ENCODE measurements at places on chromosomes 16 and 17. TPM values are rescaled to one million over a fixed set of nuclear protein-coding genes. Genes with fewer than 3 reads are reported as not detected.

ADAMTS18 gene
- 0.03 TPM for total RNA-seq

PLA2G10 gene
- not detected for total RNA-seq

HIC1 gene
- 0.53 TPM for total RNA-seq

DNA sequence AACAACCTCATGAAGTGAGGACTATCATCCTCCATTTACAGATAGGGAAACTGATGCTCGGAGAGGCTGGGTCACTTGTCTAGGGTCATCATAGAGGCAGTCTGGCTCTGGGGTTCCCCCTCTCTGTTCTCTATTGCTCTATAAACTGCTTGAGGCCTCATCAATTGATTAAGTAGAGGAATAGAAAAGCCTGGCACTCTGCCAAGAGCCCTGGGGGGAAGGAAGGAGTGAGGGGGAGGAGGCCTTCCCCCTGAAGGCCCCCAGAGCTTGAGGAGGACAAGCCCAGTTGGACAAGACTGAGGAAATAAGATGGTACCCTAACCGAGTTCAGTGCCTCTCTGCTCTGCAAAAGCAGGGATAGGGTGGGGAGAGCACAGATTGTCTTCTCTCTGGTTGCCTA, 21.0 kb downstream of the SDK2 start:
- DNase-seq: no peak

DNA sequence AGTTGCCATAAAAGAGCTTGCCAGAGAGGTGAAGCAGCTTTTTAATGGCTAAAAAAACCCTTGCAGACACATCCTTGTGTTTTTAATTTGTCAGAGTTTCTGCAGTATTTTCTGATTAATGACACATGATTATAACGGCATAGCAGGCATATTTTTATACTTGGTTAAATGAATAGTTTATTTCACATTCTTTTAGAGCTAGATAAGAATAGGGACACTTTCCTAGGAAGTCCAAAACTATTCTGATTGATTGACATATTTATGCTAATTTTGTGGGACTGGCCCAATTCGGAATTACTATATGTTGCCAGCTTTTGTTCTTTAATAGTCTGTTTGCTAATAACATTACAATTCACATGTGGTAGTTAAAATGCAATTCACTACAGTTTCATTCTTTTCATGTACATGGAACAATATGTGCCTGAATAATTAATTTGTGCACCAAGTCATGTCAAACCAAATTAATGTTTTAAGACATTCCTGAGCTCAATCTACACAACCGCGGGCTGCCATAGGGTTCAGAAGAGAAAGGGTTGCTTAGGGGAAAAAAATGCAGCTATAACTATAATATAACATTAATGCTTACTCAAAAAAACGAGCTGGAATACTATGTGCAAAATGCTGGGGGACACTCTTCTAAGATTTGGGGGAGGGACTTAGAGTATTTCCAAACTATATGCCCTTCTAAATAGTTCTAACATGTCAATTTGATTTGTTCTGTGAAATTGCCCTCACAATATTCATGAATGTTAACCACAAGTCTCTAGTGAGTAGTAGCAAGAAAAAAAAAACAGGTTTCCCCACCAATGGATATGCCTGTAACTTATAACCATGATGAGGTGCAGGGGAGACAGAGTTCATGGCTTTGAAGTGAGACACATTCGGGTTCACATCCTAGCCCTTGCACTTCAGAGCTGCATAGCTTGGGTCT, 305.4 kb downstream of the CEP112 start:
- no peak for DNase-seq
